Naive B cell (primary cell): ENCODE measurements at places on chromosomes 6 and 20. TPM values are rescaled to one million over a fixed set of nuclear protein-coding genes. Genes with fewer than 3 reads are reported as not detected.

GRCh38 chr20:37567671-37568588, 40.3 kb upstream of the BLCAP start:
- no peak overlapping the region for H3K4me3 ChIP-seq
- H3K36me3 ChIP-seq, result peaks cover 5% of the 10 kb centered on the region
- peaks cover 8% of the 10 kb centered on the region for H3K4me1 ChIP-seq
- peaks cover 60% of the 10 kb centered on the region for H3K27me3 ChIP-seq

- H3K36me3 ChIP-seq, result no peaks in the 10 kb centered on the region
- H3K27ac ChIP-seq, result no peak overlapping the region
- peaks cover 9% of the 10 kb centered on the region for H3K4me1 ChIP-seq
- H3K4me3 ChIP-seq, result no peak overlapping the region
Observed at GRCh38 chr6:44000164-44000842, 126.9 kb downstream of the MRPL14 start.

GRCh38 chr6:2522521-2522920, 228.2 kb downstream of the MYLK4 start:
- no peak for DNase-seq
- no peaks in the 10 kb centered on the region for H3K4me1 ChIP-seq
- no peak overlapping the region for H3K4me3 ChIP-seq
- H3K27me3 ChIP-seq, result peaks cover 32% of the 10 kb centered on the region

DNA sequence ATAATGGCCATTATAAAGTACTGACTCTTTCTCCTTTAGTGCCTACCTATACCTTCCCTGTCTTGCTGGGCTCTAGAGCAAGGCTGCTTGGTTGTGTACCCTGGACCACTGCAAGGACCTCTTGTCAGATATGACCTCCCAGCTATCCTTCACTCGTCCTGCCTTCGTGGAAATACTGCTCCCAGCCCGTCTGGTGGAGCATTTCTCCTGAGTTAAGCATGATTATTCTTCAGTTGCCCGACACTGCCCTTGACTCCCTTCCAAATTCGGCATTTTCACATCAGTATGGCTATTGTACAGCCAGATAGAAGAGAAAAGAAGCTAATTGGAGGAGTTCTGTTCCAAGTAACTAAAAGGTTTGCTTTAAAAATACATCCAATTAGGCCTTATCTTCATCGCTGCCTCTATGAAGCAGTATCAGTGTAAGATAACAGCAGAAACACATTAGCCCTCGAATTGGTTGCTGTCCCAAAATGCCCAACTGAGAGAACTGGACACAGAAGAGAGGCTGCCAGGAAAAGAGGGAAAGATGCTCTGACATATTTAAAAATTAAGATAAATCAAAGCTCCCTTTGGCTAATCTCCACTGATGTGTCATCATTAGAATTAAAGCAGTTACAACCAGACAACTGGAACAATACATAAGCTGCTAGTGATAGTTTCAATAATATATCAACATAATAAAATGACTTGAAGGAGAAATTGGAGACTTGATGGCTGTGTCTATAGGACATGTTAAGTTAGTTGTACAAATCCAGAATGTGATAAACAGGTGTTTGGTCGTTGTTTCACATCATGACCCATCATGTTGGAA, 54.4 kb downstream of the OPRM1 start:
- H3K36me3 ChIP-seq, result no peaks in the 10 kb centered on the region
- no peak overlapping the region for H3K4me3 ChIP-seq
- no peaks in the 10 kb centered on the region for H3K27me3 ChIP-seq

DNA sequence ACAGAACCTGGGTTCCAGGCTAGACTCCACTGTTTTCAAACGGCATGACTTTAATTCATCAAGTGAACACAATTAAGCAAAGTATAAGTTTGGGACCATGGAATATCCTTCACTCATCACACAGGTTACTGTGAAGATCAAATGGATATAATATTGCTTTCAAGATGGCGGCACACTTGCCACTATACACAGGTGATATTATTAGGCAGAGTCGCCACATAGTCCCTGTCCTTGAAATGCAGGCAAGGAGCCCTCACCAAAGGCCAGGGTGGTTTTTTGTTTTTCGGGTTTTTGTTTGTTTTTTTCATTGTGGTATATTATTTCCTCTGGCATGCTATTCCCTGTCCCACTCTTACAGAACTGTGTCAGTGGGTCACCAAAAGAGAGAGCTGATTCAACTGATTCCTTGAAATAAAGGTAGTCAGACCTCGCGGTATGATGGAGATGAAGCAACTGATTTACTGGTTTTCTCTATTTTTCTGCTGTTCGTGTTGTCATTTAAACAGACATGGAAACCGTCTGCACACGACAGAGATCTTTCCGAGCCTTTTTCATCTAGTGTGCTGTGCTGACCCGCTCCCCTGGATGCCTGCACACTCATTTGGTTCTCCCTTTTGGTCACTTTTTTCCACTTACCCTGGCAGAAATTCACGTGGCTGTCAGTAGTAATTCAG, 29.7 kb downstream of the MYB start:
- no peaks in the 10 kb centered on the region for H3K36me3 ChIP-seq
- DNase-seq, result no peak
- H3K27ac ChIP-seq, result no peak overlapping the region

GRCh38 chr6:113762641-113763040, 94.5 kb upstream of the MARCKS start:
- H3K36me3 ChIP-seq, result no peaks in the 10 kb centered on the region
- H3K4me1 ChIP-seq, result peaks cover 5% of the 10 kb centered on the region
- H3K27ac ChIP-seq, result no peak overlapping the region

GRCh38 chr6:103215847-103216246, 1643.9 kb downstream of the HACE1 start:
- no peaks in the 10 kb centered on the region for H3K36me3 ChIP-seq
- H3K27me3 ChIP-seq, result no peaks in the 10 kb centered on the region
- no peak for DNase-seq
- no peak overlapping the region for H3K27ac ChIP-seq
- no peaks in the 10 kb centered on the region for H3K4me1 ChIP-seq

DNA sequence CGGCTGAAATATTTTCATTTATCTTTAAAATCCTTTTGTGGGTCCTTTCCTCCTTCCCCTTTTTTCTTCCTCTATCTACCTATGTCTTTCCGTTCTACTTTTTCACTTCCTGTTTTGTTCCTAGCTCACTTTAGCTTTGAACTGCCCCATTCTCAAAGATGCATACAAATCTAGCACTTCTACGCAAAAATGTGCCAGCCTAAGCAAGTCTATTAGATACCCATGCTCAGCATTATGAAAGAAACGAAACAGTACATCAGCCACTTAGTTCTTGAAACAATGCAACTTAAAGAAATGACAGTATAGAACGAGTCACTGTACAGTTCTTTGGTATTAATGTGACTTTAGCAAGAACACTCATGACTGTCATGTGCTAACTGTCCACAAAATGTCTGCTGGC, 47.3 kb upstream of the MARCKS start:
- H3K27ac ChIP-seq, result no peak overlapping the region
- peak overlapping the region; percentile 29 for H3K4me3 ChIP-seq
- H3K27me3 ChIP-seq, result no peaks in the 10 kb centered on the region
- H3K36me3 ChIP-seq, result no peaks in the 10 kb centered on the region

DNA sequence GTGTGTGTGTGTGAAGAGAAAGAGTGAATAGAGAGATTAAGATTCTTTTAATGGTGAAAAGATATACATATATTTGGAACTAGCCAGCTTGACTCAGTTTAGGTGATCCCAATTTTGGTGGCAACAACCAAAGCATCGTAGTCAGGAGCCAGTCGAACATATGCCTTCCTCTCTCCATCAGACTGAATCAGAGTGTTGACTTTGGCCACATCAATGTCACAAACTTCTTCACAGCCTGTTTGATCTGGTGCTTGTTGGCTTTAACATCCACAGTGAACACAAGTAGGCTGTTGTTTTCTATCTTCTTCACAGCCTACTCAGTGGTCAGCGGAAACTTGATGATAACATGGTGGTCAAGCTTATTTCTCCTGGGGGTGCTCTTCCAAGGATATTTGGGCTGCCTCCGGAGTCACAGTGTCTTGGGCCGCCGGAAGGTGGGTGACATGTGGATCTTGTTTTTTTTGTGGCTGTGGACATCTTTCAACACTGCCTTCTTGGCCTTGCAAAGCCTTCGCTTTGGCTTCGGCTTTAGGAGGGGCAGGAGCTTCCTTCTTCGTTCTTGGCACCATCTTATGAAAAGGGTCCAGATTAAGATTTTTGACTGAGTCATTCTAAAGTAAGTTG, 3.4 kb downstream of the HLA-F start:
- H3K36me3 ChIP-seq, result peaks cover 22% of the 10 kb centered on the region
- H3K4me3 ChIP-seq, result peak overlapping the region; percentile 91
- H3K27ac ChIP-seq, result no peak overlapping the region
- H3K4me1 ChIP-seq, result peaks cover 58% of the 10 kb centered on the region

GRCh38 chr6:110826236-110827129, 11.2 kb upstream of the CDK19 start:
- H3K4me1 ChIP-seq, result peaks cover 4% of the 10 kb centered on the region
- no peak overlapping the region for H3K4me3 ChIP-seq
- no peak for DNase-seq
- no peaks in the 10 kb centered on the region for H3K27me3 ChIP-seq

- no peak overlapping the region for H3K27ac ChIP-seq
- H3K4me1 ChIP-seq, result peaks cover 31% of the 10 kb centered on the region
Observed at GRCh38 chr6:109808837-109809236, 117.7 kb downstream of the FIG4 start.

GRCh38 chr6:128641703-128642102, 121.3 kb upstream of the PTPRK start:
- no peaks in the 10 kb centered on the region for H3K36me3 ChIP-seq
- H3K4me3 ChIP-seq, result no peak overlapping the region
- no peak overlapping the region for H3K27ac ChIP-seq
- no peaks in the 10 kb centered on the region for H3K27me3 ChIP-seq
- no peak for DNase-seq

OR2J1 gene
- polyA plus RNA-seq, result not detected

TTK gene
- polyA plus RNA-seq, result 0.78 TPM

UBE2C gene
- 0.53 TPM for polyA plus RNA-seq

MAP7 gene
- 0.19 TPM for polyA plus RNA-seq
